Activated CD4-positive, alpha-beta memory T cell treated with anti-CD3 and anti-CD28 coated beads for 36 hours (primary cell): ENCODE measurements at places on chromosomes 2 and 18. TPM values are rescaled to one million over a fixed set of nuclear protein-coding genes. Genes with fewer than 3 reads are reported as not detected.
A peak's percentile ranks its signal among the peaks of the same experiment; 100 is the strongest.

Gene MAP4K3
- total RNA-seq = 9.9 TPM

Gene CEP68
- 6.6 TPM for total RNA-seq

Gene OSR1
- not detected for total RNA-seq

Gene LOXL3
- total RNA-seq = 1.1 TPM

Gene KLHL29
- 0.99 TPM for total RNA-seq

GRCh38 chr2:21043744-21044532, at the start of gene APOB:
Gene APOB, minus strand, starts transcription at chr2:21044073. Its CDS starts 128 bp downstream, at chr2:21043945.
- DNase-seq = no peak

- no peak for DNase-seq
These were observed 10.8 kb downstream of the DLGAP1 start for GRCh38 chr18:4444306-4444705.

- peak; percentile 32 for DNase-seq
These were observed 36.9 kb upstream of the KLF7 start for GRCh38 chr2:207202645-207203044.

- DNase-seq = no peak
These were observed 7.4 kb downstream of the CNNM4 start for GRCh38 chr2:96768083-96768561.

DNA sequence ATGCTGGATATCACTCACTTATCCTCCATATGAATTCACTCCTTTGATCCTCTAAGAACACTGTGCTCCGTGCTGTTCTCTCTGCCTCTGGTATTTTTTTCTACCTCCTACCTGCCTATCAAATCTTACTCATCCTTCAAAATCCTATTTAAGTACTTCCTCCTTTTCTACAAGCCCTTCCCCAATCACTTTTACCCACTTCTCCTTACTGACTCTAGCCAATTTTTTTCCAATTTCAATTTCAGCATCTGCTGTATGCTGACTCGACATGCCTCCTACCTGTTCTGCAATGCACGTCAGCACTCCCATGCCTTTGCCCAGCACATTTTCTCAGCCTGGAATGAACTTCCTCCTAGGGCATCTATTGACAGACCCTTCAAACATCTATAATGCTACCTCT, 37.3 kb upstream of the LNPK start:
- no peak for DNase-seq
